ENCODE measurements at places on chromosomes 7 and 10.

GRCh38 chr10:6473430-6473829 is 106.6 kb downstream of the PRKCQ start:
- DNase-seq, result no peak

- no peak for DNase-seq
These were observed 55.6 kb upstream of the LBX1 start for GRCh38 chr10:101284744-101285463.

DNA sequence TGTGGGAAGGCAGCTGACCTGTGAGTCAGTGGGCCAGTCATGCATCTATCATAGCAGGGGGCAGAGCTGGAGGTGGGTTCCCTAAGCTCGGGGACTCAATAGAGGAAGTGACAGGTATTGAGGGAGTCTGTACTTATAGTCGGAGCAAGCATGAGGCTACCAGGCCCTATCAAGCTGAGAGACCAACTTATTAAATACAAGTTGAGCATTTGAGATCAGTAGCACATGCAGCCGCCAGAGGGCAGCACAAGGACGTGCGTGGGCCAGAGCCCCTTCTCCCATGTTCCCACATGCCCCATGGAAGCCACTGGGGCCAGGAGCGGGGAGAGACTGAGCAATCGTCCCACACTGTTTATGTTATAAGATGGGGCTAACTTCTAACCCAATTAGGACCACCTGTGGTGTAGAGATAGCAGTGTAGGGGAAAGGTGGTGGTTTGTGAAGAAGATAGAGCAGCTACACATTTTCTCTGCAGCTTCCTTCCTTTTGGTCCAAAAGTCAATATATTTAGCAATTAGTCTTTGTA is 13.0 kb upstream of the STK31 start:
- DNase-seq, result no peak

- no peak for DNase-seq
These were observed 25.2 kb upstream of the CREB3L2 start for GRCh38 chr7:138027100-138027499.

GRCh38 chr7:143455942-143456341 is 12.7 kb downstream of the TAS2R60 start:
- DNase-seq, result no peak

- DNase-seq, result no peak
These were observed 631.8 kb upstream of the CELF2 start for GRCh38 chr10:10385831-10386230.

GRCh38 chr10:44293306-44293778 is 91.6 kb downstream of the CXCL12 start:
- DNase-seq, result no peak

GRCh38 chr10:13773043-13773442 is 186.3 kb downstream of the PRPF18 start:
- DNase-seq, result no peak

- no peak for DNase-seq
These were observed 4.7 kb upstream of the ENTPD7 start for GRCh38 chr10:99654390-99655175.

GRCh38 chr7:45986355-45987298 is 65.6 kb upstream of the IGFBP3 start:
- no peak for DNase-seq

DNA sequence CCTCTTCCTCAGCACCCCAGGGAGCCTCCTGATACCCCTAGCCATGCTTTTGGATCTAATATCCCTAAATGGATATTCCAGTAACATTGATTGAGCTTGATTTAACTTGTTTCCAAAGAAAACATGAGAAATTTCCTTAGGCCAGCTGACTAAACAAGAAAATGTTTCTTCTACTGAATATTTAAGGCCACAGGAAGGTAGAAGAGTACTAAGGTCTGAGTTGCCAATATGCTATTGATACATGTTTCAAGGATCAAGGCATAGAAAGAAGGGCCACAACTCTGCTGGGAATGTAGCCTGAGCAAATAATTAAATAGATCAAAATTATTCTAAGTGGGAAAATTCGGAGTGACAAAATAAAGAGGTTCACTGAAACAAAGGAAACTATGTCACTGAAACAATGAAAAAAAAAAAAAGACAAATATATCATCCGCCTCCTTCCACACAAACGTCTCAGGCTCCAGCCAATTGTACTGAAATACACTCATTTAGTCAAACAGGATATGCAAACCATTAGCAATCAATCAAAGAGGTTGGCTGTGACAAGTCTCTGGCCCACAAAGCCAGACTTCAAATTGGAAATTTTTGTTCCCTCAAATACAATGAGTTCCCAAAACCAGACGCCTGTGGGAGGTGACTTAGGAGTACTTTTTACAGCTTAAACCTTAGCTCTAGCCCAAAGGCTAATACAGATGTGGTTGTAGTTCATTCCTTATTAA is 396.2 kb downstream of the HTR7 start:
- DNase-seq, result no peak

Data from NCI-H2107 (cell line).